ENCODE measurements at places on chromosomes 16 and 17. TPM values are rescaled to one million over a fixed set of nuclear protein-coding genes. Genes with fewer than 3 reads are reported as not detected.

- DNase-seq = no peak
Observed at GRCh38 chr17:63963123-63963522, 9.6 kb downstream of the SCN4A start.

Gene CASKIN1
- polyA plus RNA-seq = 0.96 TPM

- DNase-seq = no peak
Observed at GRCh38 chr17:38710985-38711384, 5.9 kb downstream of the MLLT6 start.

DNA sequence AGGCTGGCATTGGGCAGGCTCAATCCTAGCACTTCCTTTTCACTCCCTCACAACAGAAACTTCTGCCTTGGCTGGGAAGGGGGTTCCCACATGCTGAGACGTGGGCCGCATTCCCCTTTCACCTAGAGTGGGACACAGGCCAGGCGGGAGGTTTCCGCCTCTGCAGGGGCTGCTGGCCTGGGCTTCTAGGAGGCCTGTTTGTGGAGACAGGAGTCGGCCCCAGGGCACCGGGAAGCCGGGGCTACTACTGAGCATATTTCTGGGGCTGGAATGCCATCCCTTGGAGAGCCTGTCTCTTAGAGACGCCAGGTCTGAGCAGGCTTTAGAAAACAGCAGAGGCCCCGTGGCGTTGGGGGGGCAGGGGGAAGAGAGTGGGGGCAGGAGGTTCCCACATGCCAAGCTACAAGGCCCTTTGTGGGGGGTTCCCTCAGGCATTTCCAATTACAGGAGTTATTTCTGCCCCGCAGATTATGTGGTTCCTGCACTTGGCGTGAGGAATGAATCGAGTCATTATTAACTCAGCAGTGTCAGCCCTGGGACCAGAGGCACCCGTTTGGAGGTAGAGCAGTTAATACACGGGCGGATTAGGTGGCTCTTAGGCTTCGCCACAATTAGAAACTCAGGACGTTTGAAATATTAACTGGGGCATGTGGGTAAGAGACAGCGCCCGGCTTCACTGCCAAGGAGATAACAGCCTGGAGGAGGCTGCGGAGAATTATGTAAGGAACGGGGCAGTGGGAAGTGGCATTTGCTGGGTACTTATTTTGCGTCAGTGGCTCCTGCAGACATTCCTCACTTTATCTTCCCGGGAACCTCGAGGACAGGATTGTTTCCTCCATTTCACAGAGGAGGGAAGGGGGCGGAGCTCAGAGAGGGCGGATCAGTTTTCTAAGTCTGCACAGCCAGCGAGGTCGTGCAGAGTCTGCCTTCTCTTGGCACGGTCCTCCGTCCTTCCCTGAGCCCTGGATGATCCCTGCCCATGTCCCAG is 162.5 kb downstream of the MAF start:
- DNase-seq = no peak

- no peak for DNase-seq
Observed at GRCh38 chr17:14118951-14119350, 49.6 kb downstream of the COX10 start.

DNA sequence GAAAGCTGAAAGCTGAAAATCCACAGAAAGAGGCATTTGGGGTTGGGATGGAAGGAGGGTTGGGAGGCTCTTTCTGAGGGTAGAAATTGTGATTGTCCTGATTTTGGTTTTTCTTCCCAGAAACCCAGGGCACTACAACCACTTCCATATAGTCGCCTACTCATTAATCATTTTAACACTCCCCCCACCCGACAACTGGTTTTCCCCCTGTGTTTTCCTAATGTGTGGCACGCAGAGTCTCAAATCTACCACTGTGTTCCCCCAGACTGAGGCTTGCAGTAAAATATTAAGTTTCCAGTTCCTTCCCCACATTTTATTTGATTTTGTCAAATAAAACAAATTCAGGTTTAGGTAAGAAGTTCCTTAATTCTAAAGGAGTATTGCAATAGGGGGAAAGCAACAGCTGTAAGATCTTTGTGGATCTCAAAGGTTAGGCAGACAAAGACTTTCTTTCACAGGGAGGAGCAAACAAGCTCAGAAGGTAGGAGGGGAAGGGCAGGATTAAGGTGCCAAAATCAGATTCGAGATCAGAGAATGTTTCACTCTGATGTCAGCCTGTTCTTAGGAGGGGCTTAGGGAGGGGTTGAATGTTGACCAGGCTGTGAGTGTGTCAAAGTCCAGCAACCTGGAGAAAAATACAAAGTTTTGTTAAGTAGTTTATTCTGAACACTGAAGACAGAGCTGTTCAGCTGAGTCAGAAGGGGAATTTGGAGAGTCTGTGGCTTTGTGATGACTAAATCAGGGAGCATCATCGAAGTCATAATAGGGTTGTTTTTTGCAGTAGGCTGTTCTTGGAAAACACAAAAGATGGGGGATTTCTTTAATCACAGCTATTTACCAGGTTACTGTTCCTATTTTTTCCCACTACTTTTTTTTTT is 3.6 kb downstream of the ZNF267 start:
- peak; percentile 75 for DNase-seq

Gene AHSP
- polyA plus RNA-seq = 11.8 TPM

Gene PRR14
- 35.0 TPM for polyA plus RNA-seq

Gene HSD11B2
- polyA plus RNA-seq = 5.8 TPM

Gene NPIPB8
- 2.5 TPM for polyA plus RNA-seq

All from large intestine (tissue), 12 donors.